ENCODE measurements at places on chromosomes 3 and 15.

DNA sequence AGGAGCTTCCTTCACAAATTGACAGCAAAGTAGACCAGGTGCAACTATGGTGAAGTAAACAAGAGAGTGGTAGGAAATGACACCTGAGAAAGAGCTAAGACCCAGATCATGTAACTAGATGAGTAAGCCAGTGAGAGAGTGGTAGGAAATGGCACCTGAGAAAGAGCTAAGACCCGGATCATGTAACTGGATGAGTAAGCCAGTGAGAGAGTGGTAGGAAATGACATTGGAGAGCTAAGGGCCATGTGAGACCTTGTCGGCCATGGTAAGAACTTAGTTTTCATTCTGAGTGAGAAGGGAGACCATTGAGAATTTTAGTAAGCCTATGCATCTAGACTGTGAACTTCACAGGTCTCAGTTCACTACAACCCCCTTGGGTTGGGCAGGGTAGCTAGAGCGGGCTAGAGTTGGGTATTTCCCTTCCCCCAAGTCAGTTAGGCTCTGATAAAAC lies 5.4 kb upstream of the SENP7 start:
- peak; percentile 95 for DNase-seq

GRCh38 chr3:112013058-112013783 lies 14.5 kb downstream of the TAGLN3 start:
- peak; percentile 73 for DNase-seq

- peak; percentile 12 for DNase-seq
Observed at GRCh38 chr3:72924055-72924454, 36.2 kb downstream of the GXYLT2 start.

GRCh38 chr3:86993704-86994103 lies 2.8 kb upstream of the VGLL3 start:
- no peak for DNase-seq

GRCh38 chr15:95994418-95994817 lies 336.1 kb upstream of the NR2F2 start:
- no peak for DNase-seq

DNA sequence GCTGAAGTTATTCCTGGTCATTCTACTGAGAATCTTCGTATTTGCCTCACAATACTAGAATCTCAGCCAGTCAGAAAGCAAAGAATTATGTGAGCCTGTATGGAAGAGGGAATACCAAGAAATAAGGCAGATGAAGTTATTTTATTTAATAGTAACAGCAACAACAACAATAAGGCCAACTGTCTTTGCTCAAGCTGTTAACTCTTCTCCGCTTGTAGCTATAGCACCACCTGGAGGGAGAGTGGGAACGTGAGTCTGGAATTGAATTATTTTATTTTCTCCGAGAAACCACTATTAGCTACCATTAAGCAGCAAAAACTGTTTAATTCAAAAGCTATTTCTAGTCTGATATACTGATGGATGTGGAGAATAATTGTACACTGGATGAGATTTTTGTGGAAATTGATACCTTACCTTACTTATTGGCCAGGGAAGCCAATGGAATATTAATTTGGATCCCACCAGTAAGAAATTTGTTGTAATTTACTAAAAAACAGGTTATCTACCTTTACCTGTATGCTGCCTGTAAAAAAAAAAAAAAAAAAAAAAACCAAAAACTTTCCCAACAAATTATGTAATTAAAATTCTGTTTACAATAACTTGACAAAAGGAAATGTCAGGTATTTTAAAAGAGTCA lies 50.1 kb downstream of the CALML4 start:
- peak; percentile 52 for DNase-seq

DNA sequence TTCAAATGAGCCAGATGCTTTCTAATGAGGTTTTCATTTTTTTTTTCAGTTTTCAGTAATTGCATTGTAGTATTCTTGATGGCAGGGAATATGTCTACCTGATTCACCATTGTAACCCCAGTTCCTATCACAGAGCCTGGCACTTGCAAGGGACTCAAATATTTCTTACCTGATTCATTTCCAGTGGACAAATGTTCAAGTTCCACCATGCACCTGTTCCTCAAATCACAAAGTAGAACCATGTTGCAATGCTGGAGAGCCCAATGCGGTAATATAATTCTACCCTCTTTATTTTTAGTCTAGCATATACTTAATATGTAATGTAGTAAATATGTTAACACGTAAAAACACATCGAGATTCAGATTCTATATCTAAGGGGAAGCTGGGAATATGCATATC lies 722.6 kb downstream of the AGBL1 start:
- DNase-seq, result no peak

DNA sequence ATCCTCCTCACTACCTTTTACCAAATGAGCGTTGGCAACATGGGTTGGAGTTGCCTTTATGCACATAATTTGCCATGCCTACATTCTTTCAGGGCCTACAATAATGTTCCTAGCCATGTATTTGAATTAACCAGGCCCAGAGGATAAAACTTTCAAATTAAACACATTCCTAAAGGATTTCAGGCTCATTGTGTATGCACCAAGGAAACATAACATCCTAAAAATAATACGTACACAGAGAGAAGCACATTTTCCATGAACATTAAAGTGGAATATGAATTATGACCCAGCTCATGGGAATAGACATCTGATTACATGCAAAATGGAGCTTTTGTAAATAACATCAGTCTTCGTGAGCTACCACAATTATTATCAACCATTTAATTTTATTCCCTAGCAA lies 203.3 kb downstream of the RORA start:
- no peak for DNase-seq

- no peak for DNase-seq
Observed at GRCh38 chr15:34855413-34855812, 60.1 kb upstream of the ACTC1 start.

GRCh38 chr3:197501496-197501878 lies 54.3 kb downstream of the BDH1 start:
- DNase-seq, result peak; percentile 69

DNA sequence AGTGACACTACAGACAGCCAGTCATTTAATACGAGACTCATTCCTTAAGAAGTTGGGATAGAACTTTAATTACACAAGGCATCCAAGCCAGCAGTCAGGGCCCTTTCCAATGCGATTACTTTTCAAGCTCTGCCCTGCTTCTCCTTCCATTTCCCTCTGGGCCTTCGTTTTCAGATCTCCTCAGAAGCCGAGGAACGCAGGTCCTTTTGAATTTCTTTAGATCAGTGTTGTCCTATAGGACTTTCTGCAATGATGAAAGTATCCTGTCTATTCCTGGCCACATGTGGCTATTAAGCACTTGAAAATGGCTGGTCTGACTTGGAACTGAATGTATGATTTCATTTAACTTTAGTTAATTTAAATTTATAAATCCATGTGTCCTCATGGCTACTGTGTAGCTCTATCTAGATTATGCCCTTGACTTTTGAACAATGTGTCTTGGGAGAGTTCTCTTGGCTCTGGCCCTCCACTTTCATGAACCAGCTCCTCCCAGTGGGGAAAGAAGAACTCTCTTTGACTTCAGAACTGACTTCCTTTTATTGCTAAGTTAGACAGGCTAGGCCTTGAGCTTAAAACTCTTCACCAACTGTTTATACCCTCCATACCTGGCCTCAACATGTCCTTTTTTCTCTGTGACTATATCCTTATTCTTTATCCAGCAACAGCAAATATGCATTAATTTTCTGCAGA lies 22.6 kb downstream of the TGFBR2 start:
- no peak for DNase-seq

GRCh38 chr3:78888635-78889034 lies 879.2 kb downstream of the ROBO1 start:
- DNase-seq, result no peak

DNA sequence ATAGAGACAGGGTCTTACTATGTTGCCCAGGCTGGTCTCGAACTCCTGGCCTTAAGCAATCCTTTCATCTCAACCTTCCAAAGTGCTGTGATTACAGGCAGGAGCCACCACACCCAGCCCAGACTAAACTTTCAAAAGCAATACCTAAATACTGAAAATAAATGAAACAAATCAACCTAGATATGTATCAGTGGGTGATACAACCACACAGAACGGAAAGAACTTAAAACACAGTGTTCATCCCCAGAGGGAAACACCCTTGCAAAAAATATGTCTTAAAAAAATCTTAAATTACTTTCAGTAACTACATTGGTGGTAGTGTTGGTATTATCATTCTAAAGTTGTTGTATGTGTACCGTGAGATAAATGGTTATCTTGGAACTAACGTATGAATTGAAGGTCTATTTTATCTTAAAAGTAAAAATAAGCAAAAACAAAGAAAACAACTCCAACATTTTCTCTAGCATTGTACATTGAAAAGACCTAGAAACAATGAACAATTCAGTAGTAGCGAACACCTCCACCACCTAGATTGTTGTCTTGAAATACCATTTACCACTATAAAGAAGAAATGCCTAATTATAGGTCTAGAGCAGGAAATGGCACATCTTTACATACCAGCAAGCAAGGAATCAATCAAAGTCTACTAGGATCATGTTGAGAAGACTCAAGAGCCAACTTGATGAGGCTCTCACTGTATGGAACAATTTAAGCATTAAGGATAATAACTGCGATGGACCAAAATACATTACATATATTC lies 24.7 kb downstream of the SLTM start:
- DNase-seq, result no peak

- DNase-seq, result no peak
Observed at GRCh38 chr15:46576646-46577395, 942.0 kb downstream of the SQOR start.

GRCh38 chr3:33777996-33778395 lies 20.4 kb upstream of the PDCD6IP start:
- no peak for DNase-seq

DNA sequence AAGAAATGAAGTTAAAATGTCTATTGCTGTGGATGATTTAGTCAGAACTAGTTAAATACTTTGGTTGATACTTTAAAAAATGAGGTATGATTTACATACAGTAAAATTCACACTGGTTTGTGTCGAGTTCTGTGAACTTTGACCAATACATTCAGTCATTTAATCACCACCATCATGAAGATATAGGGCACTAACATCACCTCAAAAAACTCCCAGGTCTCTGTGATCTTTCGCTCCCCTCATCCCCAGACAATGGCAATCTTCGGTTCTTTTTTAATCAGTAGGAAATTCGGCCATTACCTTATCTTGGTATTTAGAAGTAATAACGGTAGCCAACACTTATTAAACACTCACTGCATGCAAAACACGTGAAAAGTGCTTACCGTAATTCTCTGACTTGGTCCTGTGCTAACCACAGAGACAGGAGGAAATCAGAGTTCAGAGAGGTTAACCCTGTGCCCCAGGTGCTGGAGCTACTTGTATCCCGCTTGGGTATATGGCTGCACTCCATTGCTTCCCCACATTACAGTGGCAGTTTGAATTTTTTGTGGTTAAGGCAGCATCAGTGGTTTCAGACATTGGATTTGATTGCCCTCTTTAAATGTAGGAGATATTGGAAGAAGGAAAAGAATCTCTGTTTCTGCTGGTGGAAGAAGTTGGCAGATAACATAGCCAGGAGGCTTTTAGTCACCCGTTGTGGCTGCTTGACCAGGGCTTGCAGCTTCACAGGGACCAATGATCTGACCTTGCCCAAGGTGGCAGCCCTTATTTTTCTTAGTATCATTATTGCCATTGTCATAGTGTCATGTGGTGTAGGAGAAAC lies 4.2 kb downstream of the PLCL2 start:
- DNase-seq, result peak; percentile 78

- no peak for DNase-seq
Observed at GRCh38 chr15:78598348-78598747, 22.4 kb downstream of the CHRNA3 start.

- no peak for DNase-seq
Observed at GRCh38 chr15:77974098-77974414, 103.5 kb downstream of the TBC1D2B start.

DNA sequence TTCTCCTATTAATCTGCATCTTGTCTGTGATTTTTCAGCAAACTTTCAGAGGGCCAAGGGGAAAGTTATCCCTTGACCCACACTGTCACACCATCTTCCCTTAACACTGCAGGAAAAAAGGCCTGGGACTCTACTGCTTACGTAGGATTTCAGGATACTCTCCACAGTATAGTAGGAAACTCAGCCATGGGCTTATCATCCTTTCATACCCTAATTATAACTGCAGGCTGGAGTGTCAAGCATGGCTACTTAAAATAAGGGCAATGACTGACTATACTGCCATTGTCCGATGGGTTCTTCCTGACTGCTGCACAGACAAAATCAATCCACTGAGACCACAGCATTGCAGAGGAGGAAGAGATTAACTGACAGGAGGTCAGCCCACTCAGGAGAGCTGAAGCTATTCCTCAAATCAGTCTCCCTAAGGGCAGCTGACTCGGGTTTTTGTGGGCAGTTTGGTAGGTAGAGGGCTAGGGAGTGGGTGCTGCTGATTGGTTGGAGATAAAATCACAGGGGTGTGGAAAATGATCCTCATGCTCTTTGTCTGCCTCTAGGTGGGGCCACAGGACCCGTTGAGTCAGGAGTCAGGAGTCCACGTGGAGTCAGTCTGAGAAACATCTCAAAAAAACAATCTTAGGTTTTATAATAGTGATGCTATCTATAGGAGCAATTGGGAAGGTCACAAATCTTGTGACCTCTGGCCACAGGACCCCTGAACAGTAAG lies 118.2 kb upstream of the STRIT1 start:
- DNase-seq, result peak; percentile 10

DNA sequence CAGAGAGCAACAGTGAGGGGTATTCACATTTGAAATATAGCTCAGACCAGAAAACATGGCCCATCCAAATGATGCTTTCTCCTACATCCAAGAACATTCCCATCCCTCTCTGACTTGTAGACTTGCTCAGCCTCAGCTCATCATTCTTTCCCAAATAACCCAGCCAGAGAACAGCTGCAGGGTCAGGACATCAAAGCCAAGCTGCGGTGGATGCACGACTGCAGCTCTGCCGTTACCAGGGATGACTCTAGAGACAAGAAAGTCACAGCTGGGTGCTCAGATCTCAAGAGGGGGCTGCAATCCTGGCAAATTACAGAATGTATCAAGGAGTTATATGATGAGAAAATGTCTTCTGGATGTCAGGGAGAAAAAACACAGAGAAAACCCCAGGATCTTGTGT lies 944.3 kb downstream of the NTRK3 start:
- no peak for DNase-seq

GRCh38 chr15:101128221-101129015 lies 123.4 kb downstream of the CHSY1 start:
- no peak for DNase-seq

GRCh38 chr3:15033103-15033502 lies 32.0 kb downstream of the MRPS25 start:
- no peak for DNase-seq

DNA sequence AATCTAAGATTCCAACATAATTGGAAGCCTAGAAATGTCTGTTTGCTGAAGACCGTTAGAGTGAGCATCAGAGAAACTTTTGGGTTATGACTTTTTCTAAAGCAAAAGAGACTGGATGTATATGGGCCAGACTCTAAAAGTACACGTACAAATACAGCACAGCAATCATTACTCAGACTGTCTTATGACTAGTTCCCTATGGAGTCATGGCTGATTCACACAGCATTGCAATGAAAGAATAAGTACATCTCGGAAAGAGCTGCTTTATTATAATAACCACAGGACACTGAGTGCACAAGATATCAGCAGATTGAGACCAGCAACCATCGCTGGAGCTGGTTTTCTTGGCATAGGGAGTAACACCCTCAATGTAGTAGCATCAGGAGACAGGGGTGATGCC lies 618.6 kb downstream of the NLGN1 start:
- no peak for DNase-seq
